ENCODE measurements at places on chromosomes 4 and X.

DNA sequence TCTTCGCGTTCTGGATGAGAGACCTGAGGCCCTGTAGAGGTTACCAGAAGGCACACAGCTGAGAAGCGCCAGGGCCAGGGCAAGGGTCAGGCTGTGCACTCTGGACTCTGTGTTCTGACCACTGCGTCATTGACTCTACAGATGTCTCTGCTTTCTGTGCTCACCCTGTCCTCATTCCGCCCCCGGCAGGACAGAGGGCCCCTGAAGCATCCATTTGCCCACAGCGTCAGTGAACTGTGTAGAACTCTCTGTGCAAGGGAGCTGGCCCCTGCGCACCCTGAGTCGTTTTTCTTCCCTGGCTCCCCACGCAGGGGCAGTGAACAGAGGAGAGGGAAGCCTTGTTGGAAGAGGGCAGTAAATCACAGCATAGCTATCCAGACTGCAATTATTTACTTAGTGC is 6.1 kb upstream of the WAS start:
- no peak for DNase-seq

GRCh38 chr4:8906991-8907595 is 35.5 kb upstream of the HMX1 start:
- DNase-seq = no peak

GRCh38 chrX:126697091-126697490 is 122.4 kb upstream of the PRR32 start:
- no peak for DNase-seq

DNA sequence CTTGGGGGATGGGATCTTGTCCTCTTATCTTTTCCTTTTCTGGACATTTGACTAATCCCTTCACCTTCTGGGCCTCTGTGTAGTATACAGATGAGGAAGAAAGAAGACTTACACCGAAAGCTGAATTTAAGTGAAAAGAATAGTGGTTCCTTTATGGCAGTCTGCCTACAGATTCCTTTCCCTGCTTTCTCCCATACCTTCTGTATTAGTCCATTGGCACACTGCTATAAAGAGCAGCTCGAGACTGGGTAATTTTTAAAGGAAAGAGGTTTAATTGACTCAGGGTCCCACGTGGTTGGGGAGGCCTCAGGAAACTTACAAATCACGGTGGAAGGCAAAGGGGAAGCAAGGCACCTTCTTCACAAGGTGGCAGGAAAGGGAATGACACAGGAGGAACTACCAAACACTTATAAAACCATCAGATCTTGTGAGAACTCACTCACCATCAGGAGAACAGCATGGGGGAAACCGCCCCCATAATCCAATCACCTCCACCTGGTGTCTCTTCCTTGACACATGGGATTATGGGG is 34.0 kb upstream of the CD38 start:
- DNase-seq = no peak

GRCh38 chr4:96102541-96103026 is 262.7 kb downstream of the PDHA2 start:
- DNase-seq = no peak

- no peak for DNase-seq
Measured at GRCh38 chr4:187883049-187883448, 112.5 kb upstream of the ZFP42 start.

DNA sequence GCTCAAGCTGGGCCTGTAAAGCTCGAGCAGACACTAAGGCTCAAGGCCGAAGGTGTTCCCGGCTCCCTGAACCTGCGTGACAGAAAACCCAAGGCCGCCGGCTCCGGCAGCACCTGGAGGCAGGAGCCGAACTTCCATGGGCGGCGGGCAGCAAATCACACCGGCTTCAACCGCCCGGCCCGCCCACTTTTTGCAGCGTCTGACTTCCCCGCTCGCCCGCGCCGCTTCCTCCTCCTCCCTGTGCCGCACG is 940 bp upstream of the NSD2 start:
- peak; percentile 71 for DNase-seq

DNA sequence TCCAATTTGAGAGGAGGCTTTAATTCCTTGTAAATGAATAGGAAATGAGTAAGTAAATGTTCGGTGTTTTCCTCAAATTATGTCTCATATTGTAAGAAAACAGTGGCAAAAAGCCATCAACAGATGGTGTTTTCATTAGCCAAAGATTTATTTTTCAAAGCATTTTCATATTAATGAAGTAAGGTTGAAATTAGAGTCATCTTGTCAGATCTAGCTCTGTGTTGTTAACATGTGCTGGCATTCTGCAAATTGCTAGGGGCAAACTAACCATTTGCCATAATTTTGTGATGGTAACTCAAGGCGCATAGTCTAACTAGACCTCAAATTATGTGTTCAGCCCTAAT is 24.7 kb downstream of the MID2 start:
- DNase-seq = no peak

GRCh38 chr4:37981844-37982720 is 21.9 kb downstream of the PTTG2 start:
- no peak for DNase-seq

DNA sequence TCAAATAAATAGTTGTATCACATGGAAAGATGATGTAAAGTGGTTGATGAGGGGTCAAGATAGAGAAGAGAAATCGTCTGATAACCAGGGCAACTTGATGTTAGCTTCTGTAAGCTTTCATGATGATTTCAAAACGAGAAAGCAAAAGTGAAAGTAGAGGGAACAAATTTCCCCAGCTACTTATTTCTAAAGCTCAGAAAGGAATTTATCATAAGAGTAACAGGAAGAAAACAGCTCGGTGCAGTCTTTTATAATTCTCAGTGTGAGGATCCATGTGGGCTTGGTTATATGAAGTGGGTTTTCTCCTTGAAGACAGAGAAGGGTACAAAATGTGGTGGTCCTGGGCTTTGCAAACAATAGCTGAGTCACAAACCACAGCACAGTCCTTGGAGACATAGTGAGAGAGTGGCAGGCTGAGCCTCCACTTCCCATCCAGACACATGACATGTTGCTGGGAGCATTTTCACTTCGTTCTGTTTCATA is 32.1 kb upstream of the GLRA2 start:
- DNase-seq = no peak

GRCh38 chr4:185304541-185304940 is 91.2 kb downstream of the LRP2BP start:
- no peak for DNase-seq

DNA sequence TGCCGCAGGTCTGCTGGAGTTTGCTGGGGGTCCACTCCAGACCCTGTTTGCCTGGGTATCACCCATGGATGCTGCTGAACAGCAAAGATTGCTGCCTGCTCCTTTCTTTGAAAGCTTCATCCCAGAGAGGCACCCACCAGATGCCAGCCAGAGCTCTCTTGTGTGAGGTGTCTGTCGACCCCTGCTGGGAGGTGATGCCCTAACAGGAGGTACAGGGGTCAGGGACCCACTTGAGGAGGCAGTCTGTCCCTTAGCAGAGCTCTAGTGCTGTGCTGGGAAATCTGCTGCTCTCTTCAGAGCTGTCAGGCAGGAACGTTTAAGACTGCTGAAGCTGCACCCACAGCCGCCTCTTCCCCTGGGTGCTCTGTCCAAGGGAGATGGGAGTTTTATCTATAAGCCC is 162.7 kb downstream of the NAF1 start:
- DNase-seq = no peak

GRCh38 chrX:103423955-103424638 is 47.8 kb downstream of the BEX3 start:
- DNase-seq = no peak

GRCh38 chr4:106315968-106316772 is at the start of the genes AIMP1 and TBCK:
TSS of gene AIMP1 (plus strand) at chr4:106316550. CDS start at chr4:106325010, 8,460 bp downstream.
TSS of gene TBCK (minus strand) at chr4:106316209. CDS start at chr4:106308960, 7,249 bp downstream.
- peak; percentile 76 for DNase-seq

GRCh38 chr4:90727938-90728337 is 600.7 kb downstream of the CCSER1 start:
- no peak for DNase-seq

DNA sequence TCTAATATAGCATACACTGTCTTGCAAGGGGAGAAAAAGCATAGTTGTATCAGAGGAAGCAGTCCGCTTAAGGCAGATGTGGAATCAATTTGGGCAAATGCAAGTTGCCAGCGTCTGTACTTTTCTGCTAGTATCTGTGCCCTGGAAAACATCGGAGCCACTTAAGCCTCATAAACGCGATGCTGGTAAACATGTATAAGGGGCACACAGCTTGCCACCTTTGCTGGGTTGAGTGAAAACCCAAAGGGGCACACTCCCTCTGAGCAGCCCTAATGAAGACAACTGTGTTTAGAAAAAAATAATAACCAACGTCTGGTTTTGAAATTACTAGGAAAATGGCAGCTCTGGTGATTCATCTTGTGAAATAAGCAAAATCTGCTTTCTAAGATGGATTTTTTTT is 24.3 kb downstream of the SMIM20 start:
- no peak for DNase-seq

GRCh38 chrX:40279091-40279430 is 181.3 kb upstream of the BCOR start:
- no peak for DNase-seq

GRCh38 chr4:16622826-16623225 is 275.6 kb downstream of the LDB2 start:
- DNase-seq = no peak

GRCh38 chr4:125321709-125322365 is 7.1 kb downstream of the FAT4 start:
- DNase-seq = no peak

DNA sequence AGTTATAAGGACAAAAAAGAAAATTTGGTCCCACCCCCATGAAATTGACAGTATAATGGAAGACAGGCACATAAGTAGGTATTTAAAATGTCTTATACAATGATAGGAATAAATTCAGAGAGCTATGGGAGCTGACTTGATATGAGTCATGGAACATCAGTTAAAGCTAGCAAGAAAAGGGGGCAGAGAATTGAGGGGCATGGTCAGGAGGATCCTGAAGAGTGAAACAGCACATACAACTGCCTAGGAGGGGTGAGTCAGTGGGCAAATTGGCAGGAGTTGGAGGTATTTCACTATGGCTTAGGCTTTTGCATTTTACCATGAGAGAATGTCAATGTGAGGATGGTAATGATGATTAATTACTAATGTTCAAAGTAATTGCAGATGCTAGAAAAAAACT is 95.4 kb upstream of the BANK1 start:
- DNase-seq = no peak

GRCh38 chrX:82945332-82945731 is 562.8 kb upstream of the POU3F4 start:
- no peak for DNase-seq

DNA sequence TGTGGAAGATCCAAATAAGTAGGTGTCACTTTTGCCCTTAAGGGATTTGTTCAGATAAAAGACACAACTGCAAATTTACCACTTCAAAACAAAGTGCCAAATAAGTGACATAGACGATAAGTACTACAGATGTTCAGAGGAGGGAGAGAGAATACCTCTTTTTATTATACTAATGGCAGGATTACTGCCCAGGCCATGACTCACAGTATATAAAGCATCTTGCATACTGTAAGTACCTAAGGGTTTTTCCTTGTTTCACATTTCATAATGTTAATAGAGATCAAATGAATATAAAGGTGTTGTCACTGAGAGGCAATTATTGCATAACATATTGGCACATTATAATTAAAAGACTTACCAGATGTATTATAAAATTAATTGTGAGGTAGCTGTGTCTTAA is 46.4 kb downstream of the PTPN13 start:
- no peak for DNase-seq
